ENCODE measurements at places on chromosomes 4 and X.
A peak's percentile ranks its signal among the peaks of the same experiment; 100 is the strongest.

- no peak for DNase-seq
These were observed 9.2 kb downstream of the VSIG4 start for GRCh38 chrX:66030505-66031317.

GRCh38 chr4:98890702-98891455 is 38.1 kb downstream of the EIF4E start:
- no peak for DNase-seq

DNA sequence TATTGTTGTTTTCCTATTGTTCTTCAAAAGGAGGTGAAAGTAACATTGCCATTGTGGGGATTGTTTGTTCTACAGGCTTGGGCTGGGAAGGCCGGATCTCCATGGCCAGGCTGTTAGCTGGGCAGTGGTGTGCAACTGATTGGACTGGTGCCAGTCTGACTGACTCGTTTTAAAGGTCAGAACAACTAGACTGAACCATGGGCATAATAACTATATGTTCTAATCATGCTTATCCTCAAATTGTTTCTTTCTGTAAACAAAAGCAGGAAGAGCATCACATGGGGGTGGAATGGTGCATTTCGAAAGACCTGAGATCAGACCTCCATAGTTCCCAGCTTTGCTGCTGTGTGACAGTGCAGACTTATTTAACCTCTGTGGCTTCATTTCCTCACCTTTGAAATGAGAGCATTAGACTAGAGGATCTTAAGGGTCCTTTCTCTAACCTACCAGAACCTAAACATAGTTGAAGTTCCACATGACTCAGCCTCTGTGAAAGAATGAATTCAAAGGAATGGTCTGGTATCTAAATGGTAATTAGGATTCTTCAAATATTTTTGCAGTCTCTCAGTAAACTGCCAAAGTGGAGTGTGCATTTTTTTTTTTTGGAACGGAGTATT is 66.7 kb upstream of the PGRMC2 start:
- DNase-seq: peak; percentile 75

- no peak for DNase-seq
These were observed 419.5 kb upstream of the ATOH1 start for GRCh38 chr4:93409035-93409434.

DNA sequence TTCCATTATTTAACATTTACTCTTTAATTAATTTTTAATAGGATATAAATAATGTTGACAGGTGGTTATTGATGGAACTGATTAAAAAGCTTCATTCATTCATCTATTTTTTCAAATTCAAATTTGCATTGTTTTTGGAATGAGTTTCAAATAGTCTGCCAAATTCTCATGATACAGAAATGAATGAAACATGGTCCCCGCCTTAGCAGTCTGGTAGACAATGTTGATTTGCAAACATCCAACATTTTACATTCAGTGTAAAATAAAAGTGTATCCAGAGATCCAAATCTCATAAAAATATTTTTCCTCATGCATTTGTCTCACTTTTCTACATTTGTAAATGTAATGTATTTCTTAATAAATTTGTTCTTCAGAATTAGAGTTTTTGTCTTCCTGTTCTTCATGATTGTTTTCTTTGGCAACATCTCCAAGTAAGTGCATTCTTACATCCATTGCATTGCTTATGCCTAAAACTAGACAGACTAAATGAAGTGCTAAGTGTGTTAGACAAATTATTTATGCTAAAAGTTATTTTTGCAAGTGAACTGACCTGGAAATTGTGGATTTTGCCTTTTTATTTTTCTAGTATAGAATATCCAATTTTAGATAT is 142.3 kb downstream of the PCDH18 start:
- no peak for DNase-seq

DNA sequence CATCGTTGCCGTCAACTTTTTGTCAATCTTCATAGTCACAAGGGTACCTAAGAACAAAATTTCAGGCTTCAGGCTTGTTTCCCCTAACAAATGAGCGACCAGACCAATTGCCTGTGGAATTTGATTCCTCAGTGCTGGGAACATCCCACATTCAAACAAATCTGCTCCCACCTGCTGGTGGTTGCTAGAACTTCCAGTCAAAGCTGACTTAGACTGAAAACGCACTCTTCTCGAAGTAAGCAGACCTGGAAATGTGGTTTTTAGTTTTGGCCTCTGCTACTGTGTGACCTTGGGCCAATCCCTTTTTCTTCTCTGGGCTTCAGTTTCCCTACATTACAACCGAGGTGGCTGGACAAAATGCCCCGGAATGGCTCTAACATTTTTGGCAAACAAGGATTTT is 1.8 kb upstream of the GABRQ start:
- peak; percentile 30 for DNase-seq

DNA sequence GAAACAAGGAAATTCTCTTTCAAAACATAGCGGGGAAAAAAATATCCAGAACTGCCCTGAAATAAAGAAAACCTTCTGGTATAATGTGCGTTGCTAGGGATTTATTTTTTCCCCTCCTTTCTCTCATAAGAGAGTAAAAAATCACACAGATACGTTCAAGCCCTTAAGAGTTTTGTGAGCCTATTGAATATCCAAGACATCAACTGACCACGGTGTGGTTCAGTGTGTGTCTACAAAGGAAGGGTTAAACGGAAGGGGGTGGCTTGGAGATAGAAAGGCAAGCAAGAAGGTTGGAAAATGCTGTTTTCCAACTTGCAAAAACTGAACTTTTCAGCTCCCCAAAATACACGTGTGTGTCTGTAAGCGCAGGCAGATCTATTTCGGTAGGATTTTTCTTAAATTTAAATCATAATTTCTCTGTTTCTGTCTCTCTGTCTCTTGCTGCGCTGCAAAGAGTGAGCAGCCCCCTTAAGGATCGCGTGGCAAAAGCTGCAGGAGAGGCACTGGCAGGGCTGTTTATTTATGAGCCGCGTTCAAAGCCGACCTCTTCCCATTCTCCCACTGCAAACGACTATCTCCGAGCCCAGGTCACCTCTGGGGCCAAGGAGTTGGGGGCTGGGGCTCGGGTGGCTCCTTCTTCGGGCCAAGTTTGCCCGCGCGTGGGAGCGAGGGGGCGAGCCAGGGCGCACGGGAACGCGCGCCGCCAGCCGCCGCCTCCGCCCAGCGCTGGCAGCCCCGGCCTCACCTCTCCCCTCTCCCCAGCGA is 492 bp upstream of the SLIT2 start:
- no peak for DNase-seq

DNA sequence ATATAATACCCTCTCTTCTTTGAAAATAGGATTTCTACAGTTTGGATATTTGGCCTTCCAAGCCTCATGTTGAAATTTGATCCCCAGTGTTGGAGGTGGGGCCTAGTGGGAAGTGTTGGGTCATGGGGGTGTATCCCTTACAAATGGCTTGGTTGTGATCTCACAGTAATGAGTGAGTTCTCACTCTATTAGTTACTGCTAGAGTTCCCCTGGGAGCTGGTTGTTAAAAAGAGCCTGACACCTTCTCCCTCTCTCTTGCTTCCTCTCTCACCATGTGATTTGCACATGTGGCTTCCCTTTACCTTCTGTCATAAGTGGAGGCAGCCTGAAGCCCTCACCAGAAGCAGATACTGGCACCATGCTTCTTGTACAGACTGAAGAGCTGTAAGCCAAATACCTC is 73.9 kb downstream of the HDAC8 start:
- DNase-seq: no peak

GRCh38 chrX:107507093-107507743 is 57.8 kb downstream of the FRMPD3 start:
- no peak for DNase-seq

- no peak for DNase-seq
These were observed 492.9 kb downstream of the INPP4B start for GRCh38 chr4:142353149-142353738.

- no peak for DNase-seq
These were observed 128.9 kb downstream of the UGT8 start for GRCh38 chr4:114727461-114727860.

DNA sequence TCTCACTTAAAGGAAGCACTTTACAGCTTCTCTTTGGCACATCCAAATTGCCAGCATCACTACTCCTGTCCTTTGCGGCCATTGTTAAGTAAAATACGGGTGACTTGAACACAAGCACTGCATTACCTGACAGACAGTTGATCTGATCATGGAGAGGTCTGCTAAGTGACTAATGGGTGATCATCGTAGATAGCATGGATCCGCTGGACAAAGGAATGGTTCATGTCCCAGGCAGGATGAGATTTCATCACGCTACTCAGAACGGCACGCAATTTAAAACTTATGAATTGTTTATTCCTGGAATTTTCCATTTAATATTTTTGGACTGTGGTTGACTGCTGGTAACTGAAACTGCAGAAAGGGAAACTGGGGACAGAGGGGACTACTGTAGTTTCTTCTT is 94.1 kb downstream of the NEUROG2 start:
- no peak for DNase-seq

DNA sequence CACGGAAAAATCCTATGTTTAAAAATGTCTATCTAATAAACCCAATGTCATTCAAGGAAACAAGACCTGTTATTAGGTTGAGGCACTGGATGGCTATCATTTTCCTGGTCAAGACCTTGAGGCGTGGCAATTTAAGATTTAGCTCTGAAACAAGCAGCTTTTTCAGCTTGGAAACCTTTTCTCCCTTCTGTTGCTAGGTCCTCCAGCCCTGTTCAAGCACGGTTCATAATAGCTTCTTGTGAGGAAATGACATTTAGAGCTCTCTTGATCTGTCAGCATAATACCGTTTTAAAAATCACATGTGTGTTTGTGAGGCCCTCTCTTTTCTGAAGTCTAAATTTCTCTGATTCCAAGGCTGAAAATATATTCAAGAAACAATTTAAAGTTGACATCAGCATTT is 133.6 kb upstream of the GRPR start:
- no peak for DNase-seq

DNA sequence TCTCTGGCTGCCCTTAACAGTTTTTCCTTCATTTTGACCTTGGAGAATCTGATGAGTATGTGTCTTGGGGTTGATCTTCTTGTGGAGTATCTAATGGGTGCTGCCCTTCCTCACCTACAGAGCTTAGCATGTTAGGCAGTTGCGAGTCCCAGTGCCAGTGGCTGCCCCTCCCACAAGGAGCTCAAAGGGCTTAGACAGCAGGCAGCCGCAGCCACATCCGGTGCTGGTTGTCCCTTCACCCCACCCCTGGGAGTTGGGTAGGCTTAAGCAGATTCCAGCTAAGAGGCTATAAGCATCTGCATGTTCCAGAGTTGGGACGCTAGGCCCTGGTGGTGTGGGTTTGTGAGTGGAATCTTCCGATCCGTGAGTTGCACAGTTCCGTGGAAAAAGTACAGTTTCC is 322.1 kb upstream of the ARX start:
- DNase-seq: no peak

- DNase-seq: no peak
These were observed 141.8 kb upstream of the MSX1 start for GRCh38 chr4:4717692-4718091.

DNA sequence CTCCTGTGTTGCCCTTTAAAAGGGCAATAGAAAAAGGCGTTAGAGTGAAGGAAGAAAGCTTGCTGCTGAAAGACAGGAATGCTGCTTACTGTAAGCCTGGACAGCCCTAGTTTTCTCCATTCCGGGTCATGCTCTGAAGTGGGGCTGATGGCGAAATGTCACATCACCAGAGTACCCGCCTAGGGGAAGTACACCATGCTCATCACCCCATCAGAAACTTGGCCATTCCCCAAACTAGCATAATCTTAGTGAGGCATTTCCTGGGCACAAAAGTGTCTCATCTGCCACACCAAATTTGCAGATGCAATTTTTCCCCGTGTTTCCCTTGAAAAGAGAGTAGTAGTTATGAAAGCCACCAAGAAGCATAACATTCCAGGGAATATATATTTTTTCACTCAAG is 47.8 kb upstream of the CAMK2D start:
- no peak for DNase-seq

DNA sequence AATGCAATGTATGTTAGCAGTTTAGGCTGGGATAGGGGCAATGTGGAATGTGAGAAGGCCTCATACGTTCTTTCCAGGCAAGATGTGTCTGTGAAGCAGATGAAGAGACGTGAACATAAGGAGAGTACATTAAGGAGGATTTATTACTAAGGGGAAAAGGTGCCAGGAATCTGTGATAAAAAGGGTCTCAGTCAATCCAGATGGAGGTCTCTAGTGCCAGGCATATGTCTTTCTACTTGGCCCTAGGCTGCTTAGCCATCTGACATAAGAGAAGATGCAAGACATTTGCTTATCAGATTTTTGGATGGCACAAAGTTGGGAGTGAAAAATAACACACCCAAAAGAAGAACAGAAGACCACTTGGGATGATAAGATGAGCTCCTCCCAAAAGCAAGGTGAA is 93.0 kb upstream of the PRKG2 start:
- DNase-seq: no peak

GRCh38 chr4:74039315-74039763 is 850 bp upstream of the CXCL3 start:
- DNase-seq: no peak

DNA sequence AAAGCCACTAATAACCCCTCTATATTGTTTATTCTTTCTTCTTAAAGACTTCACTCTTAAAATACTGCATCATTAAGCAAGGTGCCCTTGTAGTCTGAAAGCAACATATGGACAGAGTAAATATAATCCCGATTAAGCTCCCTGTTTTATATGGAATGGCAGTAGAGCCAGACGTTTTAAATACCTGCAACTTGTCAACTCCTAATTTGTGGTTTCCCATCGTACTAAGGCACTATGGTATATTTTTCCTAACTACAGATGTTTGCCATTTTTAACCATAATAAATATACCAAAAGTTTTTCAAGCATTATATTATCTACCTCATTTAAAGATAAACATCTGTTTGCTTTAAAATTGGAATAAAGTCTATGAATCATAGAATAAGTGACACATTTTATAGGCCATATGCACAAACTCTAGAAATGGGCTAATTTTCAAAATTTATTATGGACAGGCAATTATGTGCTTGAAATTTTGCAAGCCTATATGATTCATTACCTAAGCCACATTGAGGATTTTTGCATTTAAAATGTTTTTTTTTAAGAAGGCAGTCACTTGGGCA is 194.6 kb downstream of the FRMPD4 start:
- no peak for DNase-seq

DNA sequence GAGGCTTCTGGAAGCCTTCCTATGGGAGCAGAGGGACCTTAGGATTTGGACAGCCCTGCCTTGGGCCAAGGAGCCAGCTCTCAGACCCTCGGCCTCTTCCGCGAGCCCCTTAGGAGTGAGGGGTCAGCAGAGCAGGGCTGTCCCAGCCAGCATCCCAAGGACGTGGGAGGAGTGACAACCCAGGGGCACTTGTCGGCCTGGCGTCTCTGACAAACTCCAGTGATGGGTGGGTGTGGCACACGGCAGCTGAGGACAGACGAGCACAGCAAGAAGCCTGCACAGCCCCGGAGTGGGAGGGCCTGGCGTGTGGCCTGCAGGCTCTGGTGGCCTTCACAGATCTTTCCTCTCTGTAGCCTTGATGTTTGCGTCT is 11.6 kb upstream of the TNIP2 start:
- no peak for DNase-seq

DNA sequence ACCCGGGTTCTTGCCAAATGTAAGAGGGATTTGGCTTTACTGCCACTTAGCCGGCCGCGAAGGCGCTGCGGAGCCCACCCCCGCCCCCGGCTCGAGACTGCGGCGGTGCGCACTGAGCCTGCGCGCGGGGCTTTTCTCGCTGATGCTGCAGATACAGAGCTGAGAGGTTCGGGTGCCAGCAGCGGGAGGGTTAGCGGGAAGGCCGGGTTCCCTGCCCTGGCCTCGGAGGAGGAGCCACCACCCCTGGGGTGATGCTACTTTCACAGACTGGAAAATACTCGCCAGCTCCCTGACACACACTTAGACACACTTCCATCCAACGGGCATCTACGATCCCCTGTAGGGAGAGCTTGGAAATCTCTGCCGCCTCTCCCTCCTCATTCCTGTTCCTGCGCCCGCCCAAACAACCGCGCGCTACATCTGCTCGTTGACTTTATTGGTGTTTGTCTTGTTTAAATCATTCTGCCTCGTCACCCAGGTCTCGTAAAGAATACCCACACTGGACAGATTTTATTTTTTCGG is 2.1 kb upstream of the PCDH7 start:
- no peak for DNase-seq
